ENCODE measurements at places on chromosomes 7 and 10.

- DNase-seq = peak; percentile 19
Measured at GRCh38 chr10:61897671-61898434, 3.6 kb upstream of the ARID5B start.

GRCh38 chr10:11414314-11415038 is 197.0 kb downstream of the USP6NL start:
- no peak for DNase-seq

DNA sequence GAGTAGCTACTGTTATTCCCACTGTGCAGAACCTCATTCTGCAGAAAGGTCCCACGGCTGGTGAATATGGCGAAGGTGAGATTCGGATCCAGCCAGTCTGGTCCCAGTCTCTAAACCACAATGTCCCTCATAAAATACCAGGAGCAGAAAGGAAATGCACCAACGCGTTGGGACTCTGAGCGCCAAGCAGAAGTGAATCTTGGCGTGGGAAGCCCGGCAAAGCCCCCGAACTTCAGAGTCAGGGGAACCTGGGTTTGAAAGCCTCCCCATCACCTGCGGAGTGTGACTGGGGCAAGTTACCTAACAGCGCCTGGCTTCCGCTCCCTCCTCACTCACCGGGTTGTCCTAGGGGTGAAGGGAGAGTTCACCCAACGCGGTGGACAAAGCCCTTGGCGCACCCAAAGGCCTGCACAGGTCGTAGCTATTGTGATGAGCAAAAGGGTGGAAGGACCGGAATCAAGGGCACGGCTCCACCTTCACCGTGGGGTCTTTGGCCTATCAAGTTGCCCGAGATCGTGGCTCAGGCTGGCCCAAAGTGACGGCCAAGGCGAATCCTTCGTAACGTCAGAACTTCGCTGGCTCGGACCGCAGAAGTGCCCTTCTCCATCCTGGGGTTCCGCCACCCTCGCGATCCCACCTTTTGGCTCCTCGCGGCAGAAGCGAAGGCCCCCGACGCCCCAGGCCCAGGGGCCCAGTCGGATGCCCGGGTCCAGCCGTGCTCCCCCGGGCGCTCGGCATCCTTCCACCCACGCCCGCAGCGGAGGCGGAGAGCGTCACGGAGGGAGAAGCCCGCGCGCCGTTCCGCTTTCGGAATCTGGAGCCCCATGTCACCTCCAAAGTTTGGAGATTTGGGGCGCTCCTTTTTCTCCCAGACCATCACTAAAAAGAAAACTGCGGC is 811 bp downstream of the RGS10 start:
- peak; percentile 32 for DNase-seq

GRCh38 chr7:41972270-41972669 is 264.7 kb downstream of the GLI3 start:
- no peak for DNase-seq

DNA sequence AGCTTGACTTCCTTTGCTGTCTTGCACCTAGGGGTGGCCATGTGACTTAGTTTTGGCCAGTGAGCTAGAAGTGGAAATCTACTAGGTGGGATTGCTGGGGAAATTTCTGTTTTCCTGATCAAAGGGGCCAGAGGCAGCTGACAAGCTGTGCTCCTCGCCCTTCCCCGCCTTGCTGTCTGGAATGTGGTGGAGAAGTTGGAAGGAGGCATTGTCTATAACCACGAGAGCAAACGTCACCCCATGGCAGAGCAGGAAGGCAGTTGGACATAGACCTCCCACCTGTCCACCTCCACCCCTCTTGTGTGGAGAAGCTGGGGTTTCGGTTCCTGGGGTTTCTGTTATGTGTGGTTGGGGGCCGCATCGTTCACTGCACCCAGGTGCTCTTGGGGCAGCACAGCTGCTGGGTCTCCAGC is 7.3 kb downstream of the SFRP5 start:
- DNase-seq = no peak

All from WTC11 (cell line).